ENCODE measurements at places on chromosomes 4 and X.

DNA sequence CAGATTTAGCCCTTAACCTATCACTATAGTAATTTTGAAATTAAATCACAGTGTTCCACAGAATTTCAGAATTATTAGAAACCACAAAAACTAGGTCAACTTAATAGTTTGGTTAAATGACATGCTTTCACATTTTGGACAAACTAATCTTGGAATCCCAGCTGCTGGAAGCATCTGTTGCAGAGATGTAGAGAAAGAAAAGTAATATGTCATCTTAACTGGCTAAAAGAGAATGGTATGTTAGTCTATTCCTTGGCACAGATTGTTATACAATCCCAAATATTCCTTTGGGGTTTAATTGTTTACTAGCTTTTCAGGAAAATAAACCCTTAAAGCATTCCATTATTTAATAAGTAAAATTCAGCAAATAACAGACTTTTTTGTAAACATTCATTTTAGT, 519.9 kb downstream of the IL15 start:
- no peak for DNase-seq

DNA sequence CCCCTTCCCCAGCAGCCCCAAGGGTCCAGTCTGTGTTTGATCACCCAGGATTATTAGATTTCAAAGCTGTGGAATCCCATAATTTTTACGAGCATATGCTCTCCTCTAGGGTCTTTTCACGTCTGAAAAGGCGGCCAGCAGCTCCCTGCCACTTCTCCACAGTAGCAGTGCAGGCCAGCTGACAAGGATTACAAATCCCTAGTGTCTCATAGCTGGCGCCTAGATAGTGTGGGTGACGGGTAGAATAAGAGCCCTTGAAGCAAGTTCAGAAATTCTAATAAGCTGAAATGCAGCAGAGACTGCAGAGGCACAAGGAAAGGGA, 79.4 kb downstream of the RLIM start:
- no peak for DNase-seq

GRCh38 chr4:5683566-5683965, 24.8 kb downstream of the EVC2 start:
- no peak for DNase-seq

DNA sequence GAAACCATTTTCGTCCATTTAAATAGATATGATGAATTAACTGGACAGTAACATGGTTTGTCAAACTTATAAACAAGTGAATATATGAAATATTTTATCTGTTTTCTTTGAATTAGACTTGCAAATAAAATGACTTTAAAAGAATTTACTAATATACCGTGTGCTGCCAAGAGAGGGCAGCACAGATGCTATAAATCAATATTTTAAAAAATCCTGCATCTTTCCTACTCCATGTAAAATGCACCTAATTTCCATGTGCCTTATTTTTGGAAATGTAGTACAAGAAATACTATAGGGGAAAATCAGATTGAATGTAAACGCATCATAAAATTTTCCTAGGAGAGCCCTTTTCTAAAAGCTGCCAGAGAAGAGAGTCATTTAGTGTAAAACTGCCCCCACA, 62.2 kb downstream of the PRKX start:
- DNase-seq: no peak

- DNase-seq: no peak
Observed at GRCh38 chrX:118740276-118740889, 13.0 kb downstream of the IL13RA1 start.

GRCh38 chr4:140242357-140243277, 88.6 kb upstream of the MAML3 start:
- DNase-seq: no peak

GRCh38 chrX:111743316-111743715, 62.3 kb downstream of the ALG13 start:
- DNase-seq: no peak

- DNase-seq: no peak
Observed at GRCh38 chr4:154593868-154594267, 3.3 kb upstream of the FGA start.

DNA sequence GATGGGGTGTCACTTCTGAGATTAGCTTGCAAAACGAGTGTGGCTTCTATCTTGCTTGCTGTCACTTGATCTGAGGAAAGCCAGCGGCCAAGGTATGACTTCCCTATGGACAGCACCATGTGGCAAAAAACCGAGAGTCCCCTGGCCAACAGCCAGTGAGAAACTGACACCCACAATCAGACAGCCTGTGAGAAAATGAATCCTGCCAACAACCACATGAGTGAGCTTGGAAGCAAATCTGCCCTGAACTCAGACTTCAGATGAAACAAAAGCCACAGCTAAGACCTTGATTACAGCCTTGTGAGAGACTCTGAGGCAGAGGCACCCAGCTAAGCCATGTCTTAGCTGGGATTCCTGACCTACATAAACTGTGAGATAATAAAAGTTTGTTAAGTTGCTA, 45.5 kb downstream of the PPP1R2C start:
- no peak for DNase-seq

DNA sequence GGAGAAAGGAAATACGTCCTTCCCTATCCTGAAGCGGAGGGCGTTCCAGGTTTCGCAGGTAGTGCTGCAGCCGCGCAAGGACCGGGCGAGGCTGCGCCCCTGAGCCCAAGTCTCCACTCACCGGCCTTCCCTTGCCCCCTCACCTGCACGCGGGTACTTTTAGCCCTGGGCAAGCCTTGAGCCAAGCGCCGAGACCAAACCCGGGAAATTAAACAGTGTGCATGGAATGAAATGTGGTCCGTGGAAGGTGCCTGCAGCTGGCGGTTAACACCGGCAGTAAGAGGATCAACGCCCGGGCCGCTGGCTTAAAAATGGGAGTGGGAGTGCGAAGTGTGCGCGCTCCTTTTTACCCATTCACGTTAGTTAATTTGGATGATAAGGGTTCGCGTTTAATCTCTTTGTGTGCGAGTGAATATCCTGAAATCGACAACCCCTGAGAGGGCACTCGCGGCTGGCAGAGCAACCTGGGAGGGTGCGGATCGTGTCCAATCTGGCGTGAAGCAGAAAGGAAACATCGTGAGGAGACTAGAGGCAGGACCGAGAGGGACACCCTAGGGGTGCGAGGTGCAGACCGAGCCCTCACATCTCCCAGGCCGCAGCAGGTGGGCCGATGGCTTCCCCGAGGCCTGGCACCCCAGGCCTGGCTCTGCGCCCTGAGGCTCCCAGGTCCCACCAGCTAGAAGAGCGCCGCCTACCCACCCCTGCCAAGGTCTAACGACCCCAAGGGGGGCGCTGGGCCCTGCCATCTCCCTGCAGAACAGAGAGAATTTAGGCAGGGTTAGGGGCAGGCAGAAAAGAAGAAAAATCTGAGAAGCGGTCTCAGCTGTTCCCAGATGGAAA, 2.0 kb upstream of the HELT start:
- no peak for DNase-seq

GRCh38 chr4:101183666-101184373, 163.5 kb downstream of the PPP3CA start:
- no peak for DNase-seq

- no peak for DNase-seq
Observed at GRCh38 chr4:146273204-146273901, 59.0 kb downstream of the REELD1 start.

- no peak for DNase-seq
Observed at GRCh38 chr4:103451341-103451740, 253.2 kb upstream of the CENPE start.

DNA sequence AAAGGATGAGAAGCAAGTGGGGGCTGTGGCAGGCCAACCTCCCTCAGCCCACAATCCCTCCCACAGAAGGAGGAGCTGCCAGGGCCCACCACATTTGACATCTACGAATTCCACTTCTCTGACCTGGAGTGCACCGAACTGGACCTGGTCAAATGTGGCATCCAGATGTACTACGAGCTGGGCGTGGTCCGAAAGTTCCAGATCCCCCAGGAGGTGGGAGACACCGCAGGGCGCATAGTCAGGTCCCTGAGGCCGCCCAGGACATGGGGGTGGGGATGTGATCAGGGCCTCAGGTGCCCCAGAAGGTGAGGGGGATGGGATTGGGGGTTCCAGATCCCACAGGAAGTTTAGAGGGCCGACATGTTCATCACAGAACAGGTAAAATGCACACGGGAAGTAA, 13.7 kb downstream of the ATP5ME start:
- DNase-seq: no peak

GRCh38 chr4:123936621-123937043, 540.0 kb downstream of the SPRY1 start:
- no peak for DNase-seq

GRCh38 chrX:69016293-69016941, 148.8 kb downstream of the PJA1 start:
- DNase-seq: no peak

- no peak for DNase-seq
Observed at GRCh38 chr4:71604785-71605184, 179.1 kb downstream of the GC start.

GRCh38 chrX:154799556-154800348, 5.5 kb downstream of the MPP1 start:
- no peak for DNase-seq

- DNase-seq: no peak
Observed at GRCh38 chr4:66625480-66625879, 919.8 kb downstream of the CENPC start.

DNA sequence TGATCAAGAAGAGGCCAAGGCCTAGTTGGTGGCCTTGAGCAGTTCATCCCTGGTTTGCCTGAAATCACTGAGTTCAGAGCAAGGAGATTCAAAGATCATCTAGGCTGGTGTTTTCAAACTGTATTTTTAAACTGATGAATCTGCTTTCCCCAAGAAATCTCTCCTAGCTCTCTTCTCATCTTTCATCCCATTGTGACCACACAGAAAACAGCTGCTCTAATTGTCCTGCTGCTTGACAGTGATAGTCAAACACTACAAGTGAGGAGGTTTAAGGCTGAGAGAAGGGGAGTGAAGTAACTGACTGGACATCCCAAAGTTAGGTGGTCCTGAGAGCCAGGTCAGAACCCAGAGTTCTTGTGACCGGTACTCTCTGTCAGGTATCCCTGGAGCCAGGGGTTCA, 91.5 kb downstream of the LNX1 start:
- no peak for DNase-seq

DNA sequence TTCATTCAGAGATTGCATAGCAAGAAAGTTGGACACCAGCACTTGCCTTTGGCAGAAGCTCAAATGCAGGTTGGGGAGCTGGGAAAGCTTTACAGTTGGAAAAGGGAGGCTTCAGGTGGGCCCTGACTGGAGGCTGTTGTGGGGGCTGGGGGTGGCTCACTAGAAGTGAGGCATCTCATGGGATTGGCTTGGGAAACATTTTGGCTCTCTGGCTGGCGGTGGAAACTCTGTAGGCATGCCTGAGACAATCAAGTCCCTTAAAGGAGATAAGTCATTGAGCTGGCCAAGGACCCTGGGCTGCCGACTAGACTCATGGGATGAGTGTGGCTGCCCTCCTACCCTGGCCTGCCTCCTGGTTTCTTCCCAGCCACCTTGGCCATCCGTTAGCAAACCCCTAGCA, 31.4 kb upstream of the STS start:
- DNase-seq: no peak

- DNase-seq: no peak
Observed at GRCh38 chrX:53456254-53456653, 22.1 kb upstream of the HSD17B10 start.

- DNase-seq: no peak
Observed at GRCh38 chr4:54658252-54659093, 716 bp downstream of the KIT start.

- DNase-seq: no peak
Observed at GRCh38 chr4:112735474-112735951, 98.6 kb downstream of the LARP7 start.

- no peak for DNase-seq
Observed at GRCh38 chr4:23061431-23061830, 368.7 kb downstream of the GBA3 start.

GRCh38 chr4:156959298-156959702, 12.3 kb downstream of the PDGFC start:
- no peak for DNase-seq

GRCh38 chr4:54281054-54281766, 52.1 kb downstream of the PDGFRA start:
- DNase-seq: no peak

GRCh38 chr4:2869659-2870058, 26.0 kb downstream of the ADD1 start:
- DNase-seq: no peak

DNA sequence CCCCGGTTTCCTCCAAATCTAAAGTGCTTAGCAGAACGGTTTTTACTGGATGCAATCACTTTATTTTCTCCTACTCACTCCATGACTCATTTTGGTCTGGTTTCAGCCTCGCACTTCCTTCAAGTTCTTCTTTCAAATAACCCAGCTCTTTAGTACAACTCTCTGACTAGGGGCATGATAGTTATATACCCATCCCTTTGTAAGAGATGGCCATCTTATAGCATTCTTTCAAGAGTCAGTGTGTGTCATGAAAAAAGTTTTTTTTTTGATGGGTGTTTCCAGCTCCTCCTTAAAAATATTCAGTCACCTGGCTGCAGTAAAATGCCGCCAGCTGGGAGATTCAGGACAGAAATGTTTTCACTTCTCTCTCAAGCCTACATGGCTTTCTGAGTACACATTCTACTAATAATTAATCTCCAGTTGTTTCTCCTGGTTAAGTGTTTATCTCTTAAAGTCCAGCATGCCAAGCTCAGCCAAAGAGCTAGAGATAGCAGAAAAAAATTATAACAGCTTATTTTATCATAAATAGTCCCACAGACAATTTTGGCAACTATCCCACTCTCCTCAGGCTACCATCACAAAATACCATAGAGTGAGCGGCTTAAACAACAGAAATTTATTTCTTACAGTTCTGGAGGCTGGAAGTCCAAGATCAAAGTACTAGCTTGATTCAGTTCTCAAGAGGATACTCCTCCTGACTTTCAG, 139.3 kb downstream of the GASK1B start:
- DNase-seq: no peak

DNA sequence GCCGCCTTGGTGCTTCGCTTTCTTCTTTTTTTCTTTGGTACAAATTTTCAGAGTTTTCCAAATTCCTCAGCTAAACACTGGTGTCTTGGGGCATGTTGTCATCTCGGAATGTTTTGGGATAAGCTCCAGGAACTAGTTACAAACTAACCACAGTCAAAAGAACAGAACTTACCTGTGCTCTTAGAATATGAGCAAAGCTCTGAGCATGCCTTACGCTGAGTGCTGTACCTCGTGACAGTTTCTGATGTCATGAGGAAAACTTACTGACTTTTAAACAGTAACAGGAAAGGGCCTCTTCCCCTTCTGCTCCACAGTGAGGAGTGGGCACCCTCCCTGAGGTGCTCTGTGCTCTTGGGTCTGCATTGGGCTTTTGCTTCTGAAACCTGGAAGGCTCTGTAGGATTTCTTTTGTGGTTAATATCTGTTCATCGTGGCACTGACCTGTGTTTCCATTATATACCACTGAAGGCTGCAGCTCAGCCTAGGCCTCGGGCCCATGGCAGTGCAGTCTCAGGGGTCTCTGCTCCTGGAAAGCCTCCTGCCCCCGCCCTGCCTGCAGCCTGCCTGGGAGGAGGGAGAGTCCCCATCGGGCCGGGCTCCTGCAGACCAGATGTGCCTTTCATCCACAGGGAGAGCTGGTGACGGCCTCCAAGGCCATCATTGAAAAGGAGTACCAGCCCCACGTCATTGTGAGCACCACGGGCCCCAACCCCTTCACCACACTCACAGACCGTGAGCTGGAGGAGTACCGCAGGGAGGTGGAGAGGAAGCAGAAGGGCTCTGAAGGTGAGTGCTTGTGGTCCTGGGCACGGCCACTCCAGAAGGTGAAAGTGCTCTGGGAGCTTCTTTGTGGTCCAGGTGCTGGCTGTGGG, 48.7 kb downstream of the NOP14 start:
- no peak for DNase-seq
